ENCODE measurements at places on chromosomes 2 and 18.
A peak's percentile ranks its signal among the peaks of the same experiment; 100 is the strongest.

DNA sequence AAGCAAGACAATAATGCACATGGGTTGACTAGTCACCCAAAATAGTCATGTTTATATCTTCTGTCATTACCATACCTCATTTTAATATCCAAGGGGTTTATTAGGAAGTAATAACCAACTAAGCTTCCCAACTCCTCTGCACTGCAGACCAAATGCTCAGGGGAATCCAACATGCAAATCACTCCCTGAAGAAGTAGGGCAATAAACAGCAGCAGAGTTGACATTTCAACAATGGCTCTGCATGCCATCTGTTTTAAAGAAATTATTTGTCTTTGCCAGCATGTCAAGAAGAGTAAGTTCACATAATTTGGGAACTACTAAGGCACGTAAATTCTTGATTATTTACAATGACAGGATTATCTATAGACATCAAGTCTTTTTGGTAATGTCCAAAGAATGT, 84.4 kb upstream of the LYPD1 start:
- DNase-seq: no peak

DNA sequence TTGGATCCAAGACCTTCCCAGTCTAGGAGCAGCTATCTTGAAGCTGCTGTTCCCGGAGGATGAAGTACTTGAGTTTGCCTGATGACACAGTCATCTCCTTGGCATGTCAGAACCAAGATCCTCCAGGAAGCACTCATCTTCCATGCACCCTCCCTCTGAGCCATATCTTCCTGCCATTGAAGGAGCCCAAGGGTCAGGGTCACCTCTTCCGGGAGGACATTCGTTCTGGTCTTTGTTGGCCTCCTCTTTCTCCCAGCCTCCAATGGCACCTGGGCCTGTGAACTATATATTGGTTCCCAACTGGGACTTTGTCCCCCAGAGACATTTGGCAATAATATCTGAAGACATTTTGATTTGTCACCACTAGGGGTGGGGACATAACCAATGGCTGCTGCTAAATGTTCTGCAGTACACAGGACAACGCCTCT, 4.2 kb upstream of the MYO7B start:
- DNase-seq: no peak

- peak; percentile 49 for DNase-seq
These were observed 130.6 kb downstream of the ATP9B start for GRCh38 chr18:79199691-79200374.

DNA sequence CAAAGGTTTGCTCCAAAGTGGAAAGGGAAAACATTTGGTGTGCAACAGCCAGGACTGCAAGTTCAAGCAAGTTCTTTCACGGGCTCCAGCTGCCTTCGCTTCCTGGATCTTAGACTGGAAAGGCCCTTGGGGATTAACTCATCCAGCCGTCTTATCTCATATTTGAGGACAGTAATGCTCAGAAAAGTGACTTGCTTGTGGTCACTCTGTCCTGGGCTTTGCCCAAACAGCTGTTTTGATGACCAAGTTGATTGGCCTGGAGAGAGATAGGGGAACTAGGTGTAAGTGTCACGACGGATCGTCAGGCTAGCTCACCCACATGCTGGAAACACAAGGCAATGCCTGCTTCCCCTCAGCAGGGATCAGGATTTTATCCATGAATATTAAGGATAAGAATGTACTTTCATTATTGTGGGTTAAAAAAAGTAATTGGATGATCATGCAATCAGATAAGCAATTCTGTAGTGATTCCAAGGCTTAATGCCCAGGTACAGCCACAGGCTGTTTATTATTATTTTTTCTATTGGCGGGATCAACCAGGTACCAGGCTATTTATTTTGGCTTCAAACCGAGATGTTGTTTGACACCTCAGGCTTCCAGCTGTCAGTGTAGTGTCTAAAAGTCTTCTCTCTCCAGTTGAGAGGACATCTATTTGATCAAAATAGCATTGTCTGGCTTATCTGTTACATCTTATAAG, 162.5 kb upstream of the EPAS1 start:
- DNase-seq: no peak

DNA sequence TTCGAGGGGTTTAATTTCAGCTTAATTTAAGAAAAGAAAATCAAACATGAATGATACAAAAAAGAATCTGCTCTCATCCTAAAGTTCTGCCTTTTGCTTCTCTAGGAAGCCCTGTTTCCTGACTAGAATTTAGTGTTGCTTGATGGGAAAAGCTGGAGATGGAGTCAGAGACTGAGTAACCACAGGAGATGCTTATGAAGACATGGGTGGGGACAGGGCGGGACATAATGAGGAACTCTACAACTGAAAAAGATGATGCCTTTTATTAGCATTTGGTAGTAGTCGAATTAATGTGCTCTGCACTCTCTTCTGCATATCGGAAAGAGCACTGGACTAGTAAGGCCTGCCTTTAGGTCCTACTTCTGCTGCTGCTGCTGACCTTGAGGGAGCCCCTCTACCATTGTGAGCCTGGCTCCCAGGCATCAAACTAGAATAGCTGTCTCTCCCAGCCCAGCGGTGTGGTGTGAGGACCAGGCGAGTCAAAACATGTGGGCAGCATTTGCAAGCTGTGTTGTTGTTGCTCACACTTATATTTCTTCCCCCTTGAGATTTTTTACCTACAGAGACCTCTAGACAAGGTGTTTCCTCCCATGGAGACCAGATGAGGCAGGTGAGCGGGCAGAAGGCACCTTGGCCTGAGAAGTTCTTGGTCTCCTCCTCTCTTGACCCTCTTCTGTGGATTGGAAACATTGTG, 61.5 kb downstream of the INPP4A start:
- DNase-seq: no peak

DNA sequence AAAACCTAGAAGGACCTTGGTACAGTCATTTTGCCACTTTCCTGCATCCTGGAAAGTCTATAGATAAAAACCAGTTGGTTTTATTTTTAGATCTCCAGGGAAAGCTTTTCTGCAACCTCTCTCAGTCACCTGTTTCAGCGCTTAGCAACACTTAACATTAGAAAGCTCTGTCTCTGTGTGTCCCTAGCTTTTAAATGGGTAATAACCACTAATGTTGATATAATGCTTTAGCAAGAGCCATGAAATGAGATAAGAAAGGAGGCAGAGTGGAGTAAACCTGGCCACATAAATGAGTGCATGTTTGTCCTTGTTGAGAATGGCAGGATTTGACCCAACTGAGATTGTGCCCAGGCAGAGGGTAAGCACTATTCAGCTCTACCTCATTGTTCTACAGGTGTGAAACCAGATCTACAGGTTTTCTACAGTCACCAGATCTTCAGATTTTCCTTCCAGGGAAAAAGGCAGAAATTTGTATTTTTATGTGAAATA, 44.8 kb downstream of the MARCHF4 start:
- no peak for DNase-seq

DNA sequence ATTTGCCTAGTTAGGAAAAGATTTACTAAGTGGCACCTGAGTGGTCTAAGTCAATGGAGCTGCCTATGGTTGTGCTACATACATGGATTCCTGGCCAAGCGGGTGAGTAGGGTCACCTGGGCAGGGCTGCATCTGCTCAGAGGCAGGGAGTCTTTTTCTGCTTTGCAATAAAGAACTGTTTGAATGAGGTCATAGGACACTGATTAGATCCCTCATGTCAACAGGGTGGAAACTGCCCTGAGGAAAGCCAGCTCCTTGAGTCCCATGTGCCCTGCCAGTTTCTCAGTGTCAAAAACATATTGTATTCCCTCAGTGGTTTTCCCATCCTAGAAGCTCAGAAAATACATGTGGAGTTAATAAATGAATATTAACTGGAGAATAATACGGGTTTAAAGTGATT, 4.6 kb downstream of the LAMA3 start:
- no peak for DNase-seq

DNA sequence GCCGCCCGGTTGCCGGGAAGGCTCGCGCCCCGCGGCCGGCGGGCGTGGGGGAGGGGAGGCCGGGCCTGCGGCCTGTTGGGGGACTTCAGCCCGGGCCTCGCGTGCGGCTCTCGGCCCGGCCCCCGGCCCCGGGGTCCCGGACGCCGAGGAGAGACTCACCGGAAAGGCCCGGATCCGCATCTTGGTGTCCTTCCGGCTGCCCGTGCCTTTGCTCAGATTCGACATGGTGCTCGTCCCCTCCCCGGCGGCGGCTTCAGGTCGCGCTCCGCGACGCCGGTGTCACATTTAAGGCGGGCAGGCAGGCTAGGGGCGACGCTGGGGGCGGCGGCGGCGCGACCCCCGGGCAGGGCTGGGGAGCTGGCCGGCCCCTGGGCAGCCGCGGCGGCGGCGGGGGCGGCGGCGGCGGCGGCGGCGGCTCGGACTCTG, 365 bp downstream of the CUL3 start:
- DNase-seq: peak; percentile 78

DNA sequence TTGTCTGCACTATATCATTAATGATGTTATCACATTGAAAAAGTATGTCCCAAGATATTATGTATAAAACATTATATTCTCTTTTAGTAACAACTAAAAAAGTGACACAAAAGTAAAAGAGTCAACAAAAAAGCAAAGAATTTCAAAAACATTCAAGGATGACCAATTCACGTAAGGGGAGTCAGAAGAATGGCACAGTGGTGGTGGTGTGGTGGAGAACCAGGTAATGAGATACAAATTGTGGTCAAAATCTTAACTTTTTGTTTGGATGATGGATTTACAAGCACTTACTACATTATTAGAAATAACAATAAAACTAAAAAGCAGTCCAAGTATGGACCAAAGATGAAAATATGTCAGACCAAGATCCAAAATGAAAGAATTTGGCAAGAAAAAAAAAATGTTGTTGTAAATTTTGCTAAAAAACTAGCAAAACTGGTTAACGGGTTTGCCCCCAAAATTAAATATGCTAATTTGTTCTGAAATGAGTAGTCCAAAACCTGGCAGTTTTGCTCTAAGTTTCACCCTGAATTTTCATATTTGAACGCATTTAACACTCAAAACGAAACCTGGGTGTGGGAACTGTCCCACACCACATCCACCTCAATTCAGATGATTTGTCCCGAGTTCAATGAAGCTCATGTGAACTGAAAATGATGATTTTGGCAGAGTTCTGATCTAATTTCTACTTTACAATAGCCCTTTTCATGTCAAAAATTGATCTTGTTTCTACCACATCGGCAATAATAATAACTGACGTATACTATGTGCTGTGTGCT, 135.8 kb downstream of the IKZF2 start:
- peak; percentile 83 for DNase-seq

- DNase-seq: no peak
These were observed 60.0 kb upstream of the NOSTRIN start for GRCh38 chr2:168742258-168742932.

- DNase-seq: peak; percentile 23
These were observed 5.7 kb downstream of the TEX261 start for GRCh38 chr2:70988726-70989648.

- DNase-seq: no peak
These were observed 554.5 kb downstream of the STK39 start for GRCh38 chr2:167692936-167693335.

DNA sequence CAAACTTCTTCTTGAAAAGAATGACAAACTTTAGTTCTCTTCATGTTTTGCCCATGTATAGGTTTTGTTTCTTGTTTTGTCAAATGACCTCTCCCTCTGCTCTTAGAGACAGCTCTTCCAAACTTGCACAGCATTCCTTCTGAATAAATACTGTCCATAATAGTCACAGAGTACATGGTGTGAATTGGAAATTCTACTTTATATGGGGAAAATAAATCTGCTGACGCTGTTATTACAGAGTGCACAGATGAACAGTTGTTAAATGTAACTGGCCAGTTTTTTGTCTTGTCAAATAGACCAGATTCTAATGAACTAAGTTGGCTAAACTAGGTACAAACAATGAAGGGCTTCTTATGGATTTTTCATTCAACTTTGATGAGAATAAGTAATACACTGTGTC, 115.8 kb upstream of the DTNA start:
- DNase-seq: no peak

DNA sequence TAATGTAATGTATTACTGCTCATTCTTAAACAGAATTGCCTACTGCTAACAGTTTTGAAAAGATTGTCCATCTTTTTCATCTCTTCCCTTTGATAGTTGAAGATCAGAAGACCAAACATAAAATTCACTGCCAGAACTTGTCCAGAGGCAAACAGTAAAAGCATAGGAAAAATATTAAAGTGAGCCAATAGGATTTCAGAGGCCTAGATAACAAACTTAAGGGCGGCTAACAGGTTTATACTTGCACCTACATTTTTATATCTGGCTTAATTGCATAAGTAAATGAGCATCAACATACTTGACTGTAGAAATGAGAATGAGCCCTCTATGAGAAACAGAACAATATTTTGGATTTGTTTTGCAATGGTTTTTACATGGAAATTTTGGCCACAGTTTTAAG, 30.3 kb downstream of the ZC3H15 start:
- no peak for DNase-seq

DNA sequence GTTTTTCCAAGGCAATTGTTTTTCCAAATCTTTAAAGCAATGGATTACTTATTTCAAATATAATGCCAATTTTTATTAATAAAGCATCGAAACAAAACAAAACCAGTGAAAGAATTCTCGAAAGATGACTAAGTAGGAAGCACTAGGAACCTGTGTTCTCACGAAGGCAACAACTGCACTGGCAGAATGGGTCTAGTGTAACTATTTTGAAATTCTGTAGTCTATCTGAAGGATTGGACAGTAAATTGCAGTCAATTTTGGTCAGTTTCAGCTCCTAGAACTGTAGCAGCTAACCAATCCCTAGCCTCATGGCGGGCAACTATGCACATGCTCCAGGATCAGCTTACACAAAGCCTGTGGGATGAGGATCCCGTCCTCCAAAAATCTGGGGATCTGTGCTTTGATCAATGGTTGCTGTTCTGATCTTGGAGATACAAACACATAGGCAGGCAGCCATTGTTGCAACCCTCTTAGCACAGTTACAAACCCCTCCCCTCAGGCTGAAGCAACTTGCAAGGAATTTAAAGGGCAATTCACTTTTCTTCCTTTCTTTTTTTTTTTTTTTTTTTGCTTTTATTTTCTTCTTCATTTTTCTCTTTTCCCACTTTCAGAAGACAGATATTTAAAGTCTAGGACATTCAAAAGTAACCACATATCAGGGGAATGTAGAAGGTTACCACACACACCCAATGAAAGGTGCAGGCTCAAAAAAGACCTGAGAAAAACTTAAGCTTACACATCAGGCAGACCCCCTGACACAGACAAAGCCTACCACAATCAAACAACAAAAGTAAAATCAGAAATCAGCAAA, 147.6 kb downstream of the THADA start:
- no peak for DNase-seq

DNA sequence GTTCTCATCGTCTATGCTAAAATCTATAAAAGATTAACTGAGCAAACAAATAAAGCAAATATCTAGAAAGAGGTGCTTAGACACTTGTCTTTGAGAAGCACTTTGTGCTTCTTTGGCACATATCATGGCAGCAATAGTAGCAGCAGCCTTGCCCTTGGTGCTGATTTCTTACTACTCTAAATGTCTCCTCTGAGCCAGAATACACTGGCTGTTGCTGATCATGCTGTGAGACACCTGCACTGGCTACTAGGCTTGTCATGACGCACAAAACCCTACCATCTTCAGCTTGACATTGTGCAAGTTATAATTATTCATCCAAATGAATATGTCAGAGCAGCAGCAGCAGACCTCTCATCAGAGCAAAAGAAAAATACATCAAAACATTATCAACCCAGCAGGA, 46.7 kb downstream of the FANCL start:
- DNase-seq: no peak

- no peak for DNase-seq
These were observed 162.9 kb downstream of the CELF4 start for GRCh38 chr18:37402735-37403099.

- DNase-seq: no peak
These were observed 4.3 kb downstream of the IGFBP5 start for GRCh38 chr2:216690853-216691741.

Data from activated CD8-positive, alpha-beta memory T cell treated with anti-CD3 and anti-CD28 coated beads, Interleukin-2, amount 10 ng/mL, durations not matched to agents 7 days and 5 days (primary cell).